ENCODE measurements at places on chromosomes 13 and 19.

GRCh38 chr13:53188120-53188519 lies 159.5 kb downstream of the OLFM4 start:
- DNase-seq, result no peak

- DNase-seq, result no peak
These were observed 5.4 kb downstream of the RNU6-9 start for GRCh38 chr19:898663-899062.

DNA sequence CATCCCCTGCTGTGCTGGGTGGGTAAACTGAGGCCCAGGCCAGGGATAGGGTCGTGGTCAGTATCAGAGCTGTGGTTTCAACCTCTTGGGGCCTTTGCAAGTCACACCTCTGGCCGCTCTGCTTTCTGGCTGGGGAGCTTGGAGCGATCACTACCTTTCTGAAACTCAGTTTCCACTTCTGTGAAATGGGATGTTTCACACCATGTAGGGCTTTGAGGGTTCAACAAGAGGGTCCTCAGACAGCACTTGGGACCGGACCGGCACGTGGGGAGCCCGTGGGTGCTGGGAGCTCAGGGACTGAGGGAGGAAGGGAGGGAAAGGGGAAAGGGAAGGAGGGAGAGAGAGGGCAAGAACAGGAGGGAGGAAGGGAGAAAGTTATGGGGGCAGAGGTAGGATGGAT lies 21.1 kb downstream of the PGLS start:
- no peak for DNase-seq

DNA sequence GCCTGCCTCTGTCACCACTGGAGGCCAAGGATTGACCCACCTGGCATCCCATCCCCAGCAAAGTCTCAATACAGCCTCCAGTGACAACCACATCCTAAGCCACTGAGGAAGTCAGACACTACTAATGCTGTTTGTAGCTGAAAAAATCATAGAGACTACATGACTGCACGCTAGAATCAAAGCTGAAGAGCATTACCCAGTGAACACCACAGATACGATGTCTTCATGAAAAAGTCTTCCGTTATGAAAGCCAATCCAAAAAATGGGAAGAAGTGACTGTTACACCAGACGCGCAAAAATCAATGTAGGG lies 11.1 kb upstream of the NUP62 start:
- no peak for DNase-seq

Data from fibroblast of skin of right quadriceps (primary cell).